ENCODE measurements at places on chromosomes 16 and 17. TPM values are rescaled to one million over a fixed set of nuclear protein-coding genes. Genes with fewer than 3 reads are reported as not detected.
A peak's percentile ranks its signal among the peaks of the same experiment; 100 is the strongest.

- peaks cover 55% of the 10 kb centered on the region for H3K36me3 ChIP-seq
- DNase-seq, result no peak
- H3K4me3 ChIP-seq, result no peak overlapping the region
- no peak overlapping the region for H3K27ac ChIP-seq
- peaks cover 7% of the 10 kb centered on the region for H3K4me1 ChIP-seq
These were observed 9.8 kb downstream of the TMEM208 start for GRCh38 chr16:67236563-67237395.

- no peaks in the 10 kb centered on the region for H3K36me3 ChIP-seq
- H3K4me3 ChIP-seq, result peak overlapping the region; percentile 98
- no peaks in the 10 kb centered on the region for H3K27me3 ChIP-seq
- H3K4me1 ChIP-seq, result peaks cover 33% of the 10 kb centered on the region
- H3K27ac ChIP-seq, result peak overlapping the region; percentile 100
These were observed 477 bp downstream of the CFAP20 start for GRCh38 chr16:58128711-58129096.

DNA sequence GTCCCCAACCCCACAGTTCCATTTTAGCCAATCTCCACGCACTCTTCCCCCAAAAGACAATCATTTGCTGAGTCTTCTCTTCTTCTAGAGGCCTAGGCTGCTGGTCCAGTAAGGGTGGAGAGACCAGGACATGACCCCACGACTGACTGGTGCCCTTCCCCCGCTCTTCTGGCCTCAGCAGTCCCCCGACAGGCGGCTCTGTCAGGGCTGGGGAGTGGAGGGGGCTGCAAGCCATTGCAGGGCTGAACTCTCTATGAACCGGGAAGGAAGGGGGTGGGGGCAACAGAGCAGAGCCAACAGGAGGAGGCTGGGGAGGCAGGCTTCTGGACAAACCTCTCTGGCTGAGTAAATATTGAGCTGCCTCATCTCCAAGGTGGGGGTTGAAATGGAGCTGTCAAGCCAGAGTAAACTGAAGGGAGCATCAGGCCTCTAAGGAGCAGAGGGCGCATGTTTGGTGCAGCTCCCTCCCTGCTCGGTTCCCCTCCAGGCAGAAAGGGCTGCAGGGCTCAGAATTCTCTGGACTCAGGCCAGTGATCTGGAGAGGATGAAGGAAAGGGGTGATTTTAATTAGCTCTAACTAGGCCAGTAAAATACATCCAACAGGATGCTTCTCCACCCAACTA is 8.7 kb downstream of the HOXB1 start:
- peaks cover 9% of the 10 kb centered on the region for H3K4me1 ChIP-seq
- no peak overlapping the region for H3K4me3 ChIP-seq
- peaks cover 35% of the 10 kb centered on the region for H3K27me3 ChIP-seq
- peak overlapping the region; percentile 15 for H3K27ac ChIP-seq
- DNase-seq, result peak; percentile 78

- no peaks in the 10 kb centered on the region for H3K27me3 ChIP-seq
- DNase-seq, result peak; percentile 80
- peak within 1 kb of the TSS; percentile 38 for H3K27ac ChIP-seq
- peaks cover 35% of the 10 kb centered on the region for H3K4me1 ChIP-seq
- no peaks in the 10 kb centered on the region for H3K36me3 ChIP-seq
These were observed at the start of gene ADCY7 for GRCh38 chr16:50266337-50267091. Gene ADCY7, plus strand, starts transcription at chr16:50266551. Its CDS starts 21,629 bp downstream, at chr16:50288180.

GRCh38 chr17:68101075-68101986 is 65.8 kb downstream of the KPNA2 start:
- H3K36me3 ChIP-seq, result no peaks in the 10 kb centered on the region
- peak; percentile 94 for DNase-seq
- peaks cover 6% of the 10 kb centered on the region for H3K4me1 ChIP-seq
- H3K27ac ChIP-seq, result peak overlapping the region; percentile 84
- peak overlapping the region; percentile 89 for H3K4me3 ChIP-seq

DNA sequence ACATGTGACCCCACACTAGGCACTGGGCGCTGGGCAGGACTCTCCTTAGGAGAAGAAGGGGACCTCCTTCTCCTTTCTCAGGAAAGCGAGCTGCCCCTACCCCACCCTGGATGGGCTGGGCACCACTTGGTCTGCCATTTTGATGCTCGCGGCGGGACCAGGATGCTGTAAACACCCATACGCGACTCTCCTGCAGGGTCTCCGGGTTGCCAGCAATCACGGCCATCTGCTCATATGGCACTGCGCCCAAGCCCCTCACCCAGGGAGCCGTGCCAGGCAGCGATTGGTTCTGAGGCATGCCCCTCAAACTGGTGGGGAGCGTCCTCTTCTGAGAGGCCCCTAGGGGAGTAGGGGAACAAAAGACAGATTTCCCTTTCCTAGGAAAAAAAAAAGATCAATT is 99.0 kb downstream of the C16orf78 start:
- DNase-seq, result no peak
- H3K4me3 ChIP-seq, result no peak overlapping the region
- H3K4me1 ChIP-seq, result peaks cover 14% of the 10 kb centered on the region
- H3K27ac ChIP-seq, result no peak overlapping the region
- H3K27me3 ChIP-seq, result no peaks in the 10 kb centered on the region
- no peaks in the 10 kb centered on the region for H3K36me3 ChIP-seq

DNA sequence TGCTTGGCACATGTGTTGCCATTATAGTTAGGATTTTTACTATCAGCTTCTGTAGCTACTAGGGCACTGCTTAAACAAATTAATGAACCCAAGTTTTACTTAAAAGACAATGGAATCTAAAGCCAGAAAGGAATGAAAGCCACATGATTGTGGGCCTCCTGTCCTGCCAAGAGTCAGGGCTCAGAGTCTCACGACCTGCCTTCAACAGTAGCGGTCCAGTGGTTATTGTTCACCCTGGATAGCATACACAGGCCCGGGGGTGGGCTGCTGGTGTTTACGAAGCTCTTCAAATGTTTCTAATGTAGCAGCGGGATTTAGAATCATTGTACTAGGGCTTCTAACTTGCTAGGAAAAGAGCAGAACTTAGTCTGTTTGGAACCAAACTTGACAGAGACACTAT is 7.8 kb downstream of the GABARAPL2 start:
- H3K27ac ChIP-seq, result no peak overlapping the region
- peaks cover 85% of the 10 kb centered on the region for H3K36me3 ChIP-seq
- no peak for DNase-seq

DNA sequence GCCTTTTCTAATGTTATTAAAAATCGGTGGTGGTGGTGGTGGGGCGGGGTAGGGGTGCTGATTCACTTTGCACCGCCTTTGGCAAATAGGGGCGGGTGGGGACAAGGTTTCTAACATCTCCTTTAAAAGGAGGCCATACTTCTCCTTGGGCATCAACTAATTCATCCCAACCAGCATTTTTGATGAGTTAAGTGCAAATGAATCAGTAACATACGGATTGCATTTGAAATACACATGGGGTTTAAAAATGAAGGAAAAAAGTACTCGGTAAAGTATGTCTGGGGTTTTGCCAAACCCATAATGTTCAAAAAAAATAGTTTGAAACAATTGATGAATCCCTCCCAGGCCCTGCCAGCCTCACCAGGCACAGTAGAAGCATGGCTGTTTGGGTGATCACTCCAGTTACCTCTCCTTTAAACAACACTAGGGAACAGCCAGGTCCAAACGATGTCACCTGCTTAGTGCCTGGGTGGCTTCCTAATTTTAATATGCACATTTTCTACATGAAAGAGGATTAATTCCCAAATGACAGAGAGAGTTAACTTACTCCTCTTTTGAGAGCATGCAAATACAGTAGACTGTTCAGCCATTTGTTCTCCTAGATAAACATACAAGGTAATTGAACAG is 107.2 kb downstream of the ANKFN1 start:
- no peak overlapping the region for H3K4me3 ChIP-seq
- DNase-seq, result peak; percentile 3
- H3K27me3 ChIP-seq, result no peaks in the 10 kb centered on the region
- H3K36me3 ChIP-seq, result no peaks in the 10 kb centered on the region
- no peak overlapping the region for H3K27ac ChIP-seq

GRCh38 chr16:1909561-1910231 is 8.5 kb downstream of the HS3ST6 start:
- no peak for DNase-seq
- H3K27ac ChIP-seq, result no peak overlapping the region

- H3K27ac ChIP-seq, result no peak overlapping the region
- no peaks in the 10 kb centered on the region for H3K36me3 ChIP-seq
- no peak for DNase-seq
- H3K27me3 ChIP-seq, result no peaks in the 10 kb centered on the region
These were observed 103.7 kb downstream of the GOSR1 start for GRCh38 chr17:30580916-30581315.

DNA sequence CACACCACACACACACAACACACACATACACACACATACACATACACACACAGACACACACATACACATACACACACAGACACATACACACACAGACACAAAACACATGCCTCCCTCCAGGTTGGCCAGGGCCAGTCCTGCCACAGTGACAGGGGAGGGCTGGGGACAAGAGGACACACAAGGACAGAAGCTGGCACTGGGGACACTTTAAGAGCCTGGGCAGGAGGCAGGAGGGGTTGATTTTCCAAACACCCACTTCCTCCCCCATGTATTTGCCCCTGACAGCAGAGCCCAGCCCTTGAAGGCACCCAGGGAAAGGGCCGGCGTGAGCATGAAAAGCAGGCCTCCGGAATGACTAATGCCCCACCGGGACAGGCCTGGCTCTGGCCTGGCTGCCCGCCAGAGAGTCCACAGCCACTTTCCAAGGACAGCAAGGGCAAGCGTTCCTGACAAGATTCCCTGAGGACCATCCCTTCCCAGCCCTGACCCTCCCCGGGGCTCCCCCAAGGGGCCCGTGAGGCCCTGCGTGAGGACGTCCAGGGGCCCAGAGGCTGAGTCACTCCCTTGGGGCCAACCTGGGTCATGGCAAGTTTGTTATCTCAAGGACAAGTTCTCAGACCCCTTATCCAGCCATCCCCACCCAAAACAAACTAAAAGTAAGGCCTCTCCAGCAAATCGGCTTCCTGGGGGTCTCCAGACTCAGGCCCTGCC is 235.6 kb downstream of the ZNF423 start:
- peak overlapping the region; percentile 31 for H3K27ac ChIP-seq
- peaks cover 25% of the 10 kb centered on the region for H3K4me1 ChIP-seq
- H3K4me3 ChIP-seq, result no peak overlapping the region
- peak; percentile 64 for DNase-seq
- H3K27me3 ChIP-seq, result no peaks in the 10 kb centered on the region
- H3K36me3 ChIP-seq, result peaks cover 21% of the 10 kb centered on the region

GRCh38 chr16:5056352-5056751 is 9.4 kb downstream of the C16orf89 start:
- H3K27ac ChIP-seq, result no peak overlapping the region
- H3K4me1 ChIP-seq, result no peaks in the 10 kb centered on the region

DNA sequence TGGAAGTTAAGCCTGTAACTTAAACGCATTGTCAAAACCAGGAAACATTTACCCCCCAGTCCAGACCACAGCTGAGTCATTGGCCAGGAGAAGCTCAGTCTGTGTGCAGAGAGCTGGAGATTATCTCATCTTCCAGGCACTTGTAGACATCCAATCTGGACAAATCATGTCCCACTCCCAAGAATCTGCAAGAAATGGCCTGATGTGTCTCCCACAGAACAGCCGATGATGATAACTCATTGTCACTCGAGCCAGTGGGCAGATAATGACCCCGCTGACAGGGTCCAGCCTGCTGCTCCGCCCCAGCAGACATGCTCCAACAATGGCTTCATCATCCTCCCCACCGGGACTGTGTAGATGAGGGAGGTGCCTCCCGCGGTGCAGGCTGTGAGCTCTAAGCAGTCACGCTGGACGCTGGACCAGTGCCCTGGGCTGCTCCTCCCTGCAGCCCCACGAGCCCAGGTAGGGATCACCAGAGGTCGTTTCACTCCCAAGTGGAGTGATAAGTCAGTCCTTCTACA is 322.5 kb downstream of the C16orf95 start:
- DNase-seq, result no peak
- H3K27ac ChIP-seq, result no peak overlapping the region
- no peak overlapping the region for H3K4me3 ChIP-seq
- H3K4me1 ChIP-seq, result peaks cover 8% of the 10 kb centered on the region
- H3K36me3 ChIP-seq, result no peaks in the 10 kb centered on the region

- no peak overlapping the region for H3K27ac ChIP-seq
- no peak for DNase-seq
- H3K4me1 ChIP-seq, result peaks cover 38% of the 10 kb centered on the region
- H3K27me3 ChIP-seq, result peaks cover 34% of the 10 kb centered on the region
- no peaks in the 10 kb centered on the region for H3K36me3 ChIP-seq
- H3K4me3 ChIP-seq, result no peak overlapping the region
These were observed 2.8 kb downstream of the ADGRG1 start for GRCh38 chr16:57630931-57631845.

- peaks cover 5% of the 10 kb centered on the region for H3K36me3 ChIP-seq
- no peak overlapping the region for H3K4me3 ChIP-seq
- peaks cover 87% of the 10 kb centered on the region for H3K4me1 ChIP-seq
- H3K27me3 ChIP-seq, result peaks cover 9% of the 10 kb centered on the region
These were observed 3.0 kb upstream of the BCAR1 start for GRCh38 chr16:75254359-75254837.

GRCh38 chr16:88815901-88816589 is 4.3 kb upstream of the APRT start:
- peaks cover 2% of the 10 kb centered on the region for H3K36me3 ChIP-seq
- no peaks in the 10 kb centered on the region for H3K27me3 ChIP-seq
- no peak overlapping the region for H3K27ac ChIP-seq
- no peak overlapping the region for H3K4me3 ChIP-seq

GRCh38 chr17:31564291-31564690 is 172.8 kb downstream of the RAB11FIP4 start:
- H3K27ac ChIP-seq, result no peak overlapping the region
- H3K36me3 ChIP-seq, result no peaks in the 10 kb centered on the region
- H3K27me3 ChIP-seq, result peaks cover 14% of the 10 kb centered on the region
- no peak for DNase-seq

GRCh38 chr17:39167476-39167875 is 1.5 kb upstream of the ARL5C start:
- H3K27ac ChIP-seq, result peak overlapping the region; percentile 2
- peaks cover 31% of the 10 kb centered on the region for H3K4me1 ChIP-seq
- H3K4me3 ChIP-seq, result no peak overlapping the region
- peak; percentile 87 for DNase-seq
- H3K27me3 ChIP-seq, result peaks cover 40% of the 10 kb centered on the region

- H3K4me3 ChIP-seq, result no peak overlapping the region
- no peak for DNase-seq
- no peaks in the 10 kb centered on the region for H3K36me3 ChIP-seq
- H3K4me1 ChIP-seq, result no peaks in the 10 kb centered on the region
- peaks cover 5% of the 10 kb centered on the region for H3K27me3 ChIP-seq
- no peak overlapping the region for H3K27ac ChIP-seq
These were observed 12.4 kb downstream of the ACE start for GRCh38 chr17:63489291-63489690.

- no peaks in the 10 kb centered on the region for H3K27me3 ChIP-seq
- no peak for DNase-seq
- H3K4me3 ChIP-seq, result no peak overlapping the region
- H3K4me1 ChIP-seq, result peaks cover 7% of the 10 kb centered on the region
- H3K36me3 ChIP-seq, result peaks cover 35% of the 10 kb centered on the region
- no peak overlapping the region for H3K27ac ChIP-seq
These were observed 162.6 kb downstream of the AATF start for GRCh38 chr17:37111329-37111728.

KCNH4 gene
- not detected for total RNA-seq

SOX8 gene
- 31.1 TPM for total RNA-seq

MYH3 gene
- 10,246 TPM for total RNA-seq

ATXN2L gene
- total RNA-seq, result 27.1 TPM

REXO5 gene
- 5.5 TPM for total RNA-seq

SRL gene
- 365 TPM for total RNA-seq

FBXO39 gene
- 0.18 TPM for total RNA-seq

SHCBP1 gene
- 6.6 TPM for total RNA-seq

PSMB3 gene
- 159 TPM for total RNA-seq

SPHK1 gene
- 1.7 TPM for total RNA-seq
